ENCODE measurements at places on chromosomes 11 and 22. TPM values are rescaled to one million over a fixed set of nuclear protein-coding genes. Genes with fewer than 3 reads are reported as not detected.

Gene OR8G1
- total RNA-seq = not detected

Gene SLC43A1
- 4.5 TPM for total RNA-seq

Gene ENTHD1
- total RNA-seq = not detected

- DNase-seq = no peak
Observed at GRCh38 chr11:8638300-8638699, 44.2 kb downstream of the TRIM66 start.

GRCh38 chr11:32171445-32171844 lies 80.6 kb downstream of the RCN1 start:
- DNase-seq = no peak

- DNase-seq = peak; percentile 6
Observed at GRCh38 chr11:126731576-126732142, 268.9 kb downstream of the KIRREL3 start.

Measured in neural crest cell (in vitro differentiated cells).